Kidney epithelial cell (primary cell): ENCODE measurements at places on chromosomes 1 and 21. TPM values are rescaled to one million over a fixed set of nuclear protein-coding genes. Genes with fewer than 3 reads are reported as not detected.

The EVA1C gene
- total RNA-seq, result 0.54 and 1.1 TPM in 2 replicates

The IL19 gene
- not detected in 2 replicates for total RNA-seq

The SPRR1A gene
- total RNA-seq, result not detected in 2 replicates

The SPRR2D gene
- 2.4 and 8.0 TPM in 2 replicates for total RNA-seq

The S100A9 gene
- total RNA-seq, result 35.3 and 55.9 TPM in 2 replicates

The RGS7 gene
- total RNA-seq, result 0.34 and 1.5 TPM in 2 replicates

The CNIH3 gene
- 4.0 and 4.2 TPM in 2 replicates for total RNA-seq

The NECAP2 gene
- total RNA-seq, result 135 and 145 TPM in 2 replicates

The GJA4 gene
- total RNA-seq, result not detected in 2 replicates

The CADM3 gene
- 0.04 TPM in 1 of 2 replicates, not detected in the other for total RNA-seq

The RGS16 gene
- total RNA-seq, result 2.3 and 2.9 TPM in 2 replicates

The PITHD1 gene
- total RNA-seq, result 33.6 and 37.6 TPM in 2 replicates

The TMEM61 gene
- total RNA-seq, result 0.41 and 1.6 TPM in 2 replicates

The RBP7 gene
- total RNA-seq, result 11.1 and 14.8 TPM in 2 replicates

The DRAXIN gene
- total RNA-seq, result 2.8 and 4.5 TPM in 2 replicates

The WDR26 gene
- total RNA-seq, result 38.8 and 40.0 TPM in 2 replicates

The CNTN2 gene
- not detected in 2 replicates for total RNA-seq

The BLACAT1 gene
- total RNA-seq, result 1.5 and 2.0 TPM in 2 replicates

The OVAAL gene
- total RNA-seq, result not detected in 2 replicates

The F5 gene
- total RNA-seq, result not detected in 2 replicates

The ELAVL4 gene
- 0.13 TPM in 1 of 2 replicates, not detected in the other for total RNA-seq

The LINGO4 gene
- total RNA-seq, result not detected in 2 replicates

The FAM43B gene
- total RNA-seq, result 0.13 and 0.34 TPM in 2 replicates

The TEDDM1 gene
- not detected in 2 replicates for total RNA-seq

The RPF1 gene
- 55.7 and 65.4 TPM in 2 replicates for total RNA-seq

The KLHDC7A gene
- total RNA-seq, result 1.8 and 2.4 TPM in 2 replicates

The OPTC gene
- total RNA-seq, result not detected in 2 replicates

The RHOU gene
- total RNA-seq, result 1.0 and 1.2 TPM in 2 replicates

The C1orf21 gene
- total RNA-seq, result 2.6 and 4.7 TPM in 2 replicates

The PLCH2 gene
- 0.07 and 0.92 TPM in 2 replicates for total RNA-seq

The CD244 gene
- total RNA-seq, result not detected in 2 replicates
